Aorta (tissue), 5 donors: ENCODE measurements at places on chromosomes 13 and 19.

- DNase-seq: peak; percentile 84
Observed at GRCh38 chr19:39413911-39414608, 1.6 kb downstream of the PLEKHG2 start.

GRCh38 chr13:75641026-75641425 is 4.9 kb downstream of the LMO7 start:
- no peak for DNase-seq

DNA sequence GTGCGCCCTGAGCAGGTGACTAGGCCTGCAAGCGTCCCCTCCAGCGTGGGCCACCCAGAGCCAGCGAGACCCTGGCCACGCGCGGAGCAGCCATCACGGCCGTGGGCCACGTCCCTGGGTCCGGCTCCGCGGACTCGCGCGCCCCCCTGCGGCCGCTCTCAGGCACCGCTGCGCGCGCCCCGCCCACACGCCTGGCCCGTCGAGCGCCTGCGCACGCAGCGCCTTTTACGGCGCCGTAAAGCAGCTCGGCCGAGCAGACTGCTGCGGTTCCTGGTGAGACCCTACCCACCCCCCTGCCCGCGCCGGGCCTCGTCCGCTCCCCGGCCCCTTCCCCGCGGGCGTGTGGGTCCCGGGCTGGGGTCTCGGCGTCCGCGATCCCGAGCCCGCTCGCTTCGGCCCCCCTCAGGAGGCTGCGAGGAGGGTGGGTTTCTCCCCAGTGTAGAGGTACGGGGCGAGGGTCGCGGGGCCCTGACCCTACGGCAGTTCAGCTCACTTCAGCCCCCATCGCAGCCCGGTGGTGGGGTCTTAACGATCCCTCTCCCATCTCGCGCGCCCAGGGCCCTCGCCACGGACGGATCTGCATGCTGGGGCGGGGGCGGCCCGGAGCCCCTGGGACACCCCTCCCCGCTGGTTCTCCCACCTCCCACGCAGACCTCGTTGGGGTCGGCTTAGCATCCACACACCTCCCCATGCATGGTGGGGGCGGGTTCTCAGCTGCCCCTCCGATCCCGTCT is at the start of gene TRAPPC5:
Gene TRAPPC5 (plus strand): TSS at position 228 of the 734 bp plus-strand sequence. CDS start 1,421 bp downstream, outside the sequence.
- peak; percentile 96 for DNase-seq

DNA sequence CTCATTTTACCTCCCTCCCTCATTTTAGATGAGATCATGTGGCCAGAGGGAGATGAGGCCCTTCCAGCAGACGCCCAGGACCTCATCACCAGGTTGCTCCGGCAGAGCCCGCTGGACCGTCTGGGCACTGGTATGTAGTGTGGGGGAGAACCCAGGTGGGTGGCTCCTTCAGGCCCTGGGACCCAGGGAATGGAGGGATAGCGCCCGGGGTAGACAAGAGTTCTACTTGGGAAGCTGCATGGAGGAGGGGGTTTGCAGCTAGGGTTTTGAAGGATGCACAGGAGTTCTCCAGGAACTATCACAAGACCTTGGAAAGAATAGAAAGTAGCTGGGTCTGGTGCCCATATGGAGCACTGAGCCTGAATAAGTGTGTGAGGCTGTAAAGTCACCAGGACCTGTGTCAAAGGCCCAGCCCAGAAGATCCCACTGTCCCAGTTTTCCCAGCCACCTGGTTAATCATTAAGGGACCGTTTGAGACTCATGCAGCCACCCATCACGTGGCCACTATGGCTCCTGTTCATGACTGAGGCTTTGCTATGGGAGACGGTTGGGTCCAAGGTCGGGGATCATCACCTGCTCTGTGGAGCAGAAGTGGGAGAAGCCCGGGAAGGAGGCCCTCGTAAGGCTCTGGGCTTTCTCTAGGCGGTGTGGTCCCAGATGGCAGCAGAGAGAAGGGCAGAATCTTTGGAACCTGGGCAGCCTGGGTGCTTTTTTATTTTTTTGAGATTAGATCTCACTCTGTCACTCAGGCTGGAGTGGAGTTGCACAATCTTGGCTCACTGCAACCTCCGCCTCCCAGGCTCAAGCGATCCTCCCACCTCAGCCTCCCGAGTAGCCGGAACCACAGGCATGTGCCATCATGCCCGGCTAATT is 17.0 kb upstream of the PIK3R2 start:
- no peak for DNase-seq

DNA sequence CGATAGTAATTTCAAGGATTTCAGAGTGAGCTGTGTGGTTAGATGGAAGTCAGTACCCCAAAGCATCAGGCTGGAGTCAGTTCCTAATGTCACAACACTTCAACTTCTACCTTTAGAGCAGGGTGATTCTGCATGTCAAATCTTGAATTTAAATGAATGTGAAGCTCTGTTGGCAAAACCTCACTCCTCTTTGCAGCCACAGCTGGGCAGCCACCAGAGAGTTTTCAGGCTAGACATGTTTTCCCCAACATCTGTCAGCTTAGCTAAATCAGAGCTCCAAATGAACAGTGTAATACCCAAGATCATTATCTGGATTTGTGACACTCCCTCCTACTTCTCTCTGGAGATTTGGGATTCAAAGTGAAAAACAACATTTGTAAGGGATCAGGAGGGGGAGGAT is 33.7 kb upstream of the OLFM4 start:
- no peak for DNase-seq

DNA sequence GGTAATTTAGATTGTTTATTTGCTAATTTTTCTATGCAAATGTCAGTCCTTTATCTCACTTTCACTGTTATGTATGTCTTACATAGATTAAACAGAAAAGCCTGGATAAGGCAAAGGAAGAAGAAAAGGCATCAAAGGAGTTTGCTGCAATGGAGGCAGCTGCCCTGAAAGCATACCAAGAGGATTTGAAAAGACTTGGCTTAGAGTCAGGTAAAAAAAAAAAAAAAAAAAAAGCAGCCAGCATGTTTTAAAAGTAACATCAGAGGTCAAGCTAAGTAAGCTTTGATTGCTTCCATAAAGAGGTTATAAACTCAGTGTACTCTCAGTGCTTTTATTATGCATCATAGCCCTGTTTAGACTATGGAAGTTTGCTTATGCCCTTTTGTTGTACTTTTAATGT is 3.8 kb downstream of the WBP4 start:
- DNase-seq: no peak

GRCh38 chr19:48991873-48992580 is 1.1 kb downstream of the GYS1 start:
- DNase-seq: peak; percentile 85

- DNase-seq: no peak
Observed at GRCh38 chr19:39483141-39483540, 2.5 kb downstream of the TIMM50 start.

DNA sequence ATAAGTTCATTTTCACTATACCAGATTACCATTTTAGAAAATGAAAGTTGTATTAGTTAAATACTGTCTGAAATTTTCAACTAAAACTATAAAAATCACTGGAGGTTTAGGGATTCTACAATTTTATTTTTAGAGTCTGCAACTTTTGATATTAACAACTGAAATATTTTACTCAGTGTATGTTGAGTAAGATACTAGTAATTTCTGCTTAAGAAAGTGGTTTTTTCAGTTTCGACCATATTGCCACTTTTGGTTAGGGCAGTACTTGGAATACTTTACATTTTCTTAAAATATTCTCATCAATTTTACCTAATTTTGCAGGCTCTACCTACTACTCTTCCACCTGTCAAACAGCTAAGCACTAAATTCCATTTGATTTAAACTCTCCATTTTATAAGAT is 59.6 kb downstream of the KCNRG start:
- DNase-seq: no peak

- DNase-seq: peak; percentile 85
Observed at GRCh38 chr19:27793128-27793643, 1419.8 kb downstream of the UQCRFS1 start.

GRCh38 chr19:14576363-14576762 is 4.5 kb upstream of the NDUFB7 start:
- no peak for DNase-seq

DNA sequence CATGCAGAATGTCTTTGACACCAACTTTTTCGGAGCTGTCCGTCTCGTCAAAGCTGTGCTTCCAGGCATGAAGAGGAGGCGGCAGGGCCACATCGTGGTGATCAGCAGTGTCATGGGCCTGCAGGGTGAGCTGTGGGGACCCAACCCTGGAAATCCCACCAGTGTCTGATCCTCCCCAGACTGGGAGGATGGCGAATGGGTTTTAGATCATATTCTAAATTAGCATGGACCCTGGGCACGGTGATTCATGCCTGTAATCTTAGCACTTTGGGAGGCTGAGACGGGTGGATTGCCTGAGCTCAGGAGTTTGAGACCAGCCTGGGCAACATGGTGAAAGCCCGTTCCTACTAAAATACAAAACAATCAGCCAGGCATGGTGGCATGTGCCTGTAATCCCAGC is 5.5 kb downstream of the RDH8 start:
- no peak for DNase-seq

DNA sequence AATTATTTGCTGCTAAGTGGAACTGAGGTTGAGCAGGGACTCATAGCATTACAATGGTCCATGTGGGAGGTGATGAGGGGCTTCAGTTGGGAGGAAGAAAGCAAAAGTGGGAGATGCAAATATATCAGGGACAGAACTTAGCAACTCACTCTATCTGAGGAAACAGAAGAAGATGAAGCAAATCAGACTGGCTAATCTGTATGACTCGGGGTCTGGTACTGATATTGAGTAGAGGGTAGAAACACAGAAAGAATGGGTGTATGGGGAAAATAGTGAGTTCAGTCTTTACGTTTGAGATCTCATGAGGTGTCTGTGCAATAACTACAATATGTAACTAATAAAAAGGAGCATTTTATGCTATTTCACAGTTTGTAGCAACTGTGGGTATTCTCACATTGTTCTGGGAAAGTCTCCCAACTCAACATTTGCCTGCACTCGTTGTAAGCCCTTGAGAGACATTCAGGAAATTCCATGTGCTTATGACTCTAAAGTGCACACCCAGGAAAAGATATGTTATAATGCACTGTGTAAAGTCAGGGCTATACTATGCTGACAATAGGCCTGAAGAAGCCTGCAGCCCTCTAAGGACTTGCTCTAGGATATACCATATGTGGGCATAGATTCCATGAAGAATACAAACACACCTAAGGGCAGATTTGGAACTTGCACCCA is 183.5 kb downstream of the SPRY2 start:
- no peak for DNase-seq

DNA sequence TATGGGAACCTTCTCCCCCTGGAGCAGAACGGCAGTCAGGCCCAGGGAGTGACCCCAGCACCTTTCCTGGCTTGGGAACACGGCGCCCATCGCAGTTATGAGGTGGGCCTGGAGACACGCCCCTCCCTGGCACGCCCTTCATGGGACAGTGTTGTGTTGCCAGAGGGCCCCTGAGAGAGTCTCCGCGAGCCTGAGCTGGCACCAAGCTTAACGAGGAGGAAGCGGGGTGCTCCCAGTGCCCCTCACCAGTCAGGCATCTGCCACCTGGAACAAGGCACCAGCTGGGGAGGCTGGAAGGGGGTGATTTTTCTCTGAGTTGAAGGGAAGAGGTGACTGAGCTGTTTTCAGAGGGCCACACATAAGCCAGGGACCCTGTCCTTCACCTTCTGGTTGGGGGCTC is 180.6 kb downstream of the KDM4B start:
- DNase-seq: peak; percentile 57

GRCh38 chr19:39190768-39191167 is 6.0 kb upstream of the NCCRP1 start:
- no peak for DNase-seq

- no peak for DNase-seq
Observed at GRCh38 chr19:5154129-5154798, 185.4 kb downstream of the KDM4B start.

- DNase-seq: no peak
Observed at GRCh38 chr19:35290381-35291127, 1.4 kb upstream of the MAG start.

DNA sequence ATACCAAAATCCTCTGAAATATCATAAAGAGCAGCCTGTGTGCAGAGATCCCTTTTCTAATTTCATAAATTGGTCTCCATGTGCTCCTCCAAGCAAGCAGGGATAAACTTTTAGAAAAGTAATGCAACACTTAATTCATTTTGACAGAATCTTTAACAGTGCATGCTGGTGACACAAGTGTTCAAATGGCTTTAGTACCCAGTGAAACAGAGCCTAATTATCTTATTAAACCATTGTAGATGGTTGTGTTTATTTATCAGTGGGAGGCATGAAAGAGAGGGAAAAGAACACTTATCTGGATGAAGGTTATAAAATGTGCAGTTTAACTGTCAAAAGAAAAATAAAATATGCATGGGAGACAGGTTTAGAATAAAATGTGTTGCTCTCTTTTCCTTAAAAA is 945.0 kb upstream of the PCDH20 start:
- DNase-seq: no peak

GRCh38 chr19:55479045-55479444 is 2.6 kb downstream of the ZNF628 start:
- DNase-seq: no peak

- DNase-seq: no peak
Observed at GRCh38 chr19:4580021-4580901, 20.8 kb upstream of the SEMA6B start.

DNA sequence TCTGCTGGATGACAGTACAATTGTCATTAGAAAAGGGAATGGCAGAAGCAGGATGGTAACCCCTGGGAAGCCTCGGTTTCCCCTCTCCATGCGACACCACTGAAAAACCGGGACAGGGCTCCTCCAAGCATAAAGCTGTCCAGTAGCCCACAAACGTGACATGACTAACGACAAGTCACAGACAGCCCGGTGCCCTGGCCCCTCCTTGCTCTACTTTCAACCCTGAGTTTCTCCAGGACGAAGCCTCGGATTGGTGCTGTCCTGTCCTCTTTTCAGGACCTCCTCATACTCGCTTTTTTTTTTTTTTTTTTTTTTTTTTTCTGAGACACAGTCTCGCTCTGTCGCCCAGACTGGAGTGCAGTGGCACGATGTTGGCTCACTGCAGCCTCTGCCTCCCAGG is 16.3 kb downstream of the DPP9 start:
- DNase-seq: no peak

GRCh38 chr19:44163789-44164188 is 1.1 kb upstream of the ZNF226 start:
- no peak for DNase-seq

DNA sequence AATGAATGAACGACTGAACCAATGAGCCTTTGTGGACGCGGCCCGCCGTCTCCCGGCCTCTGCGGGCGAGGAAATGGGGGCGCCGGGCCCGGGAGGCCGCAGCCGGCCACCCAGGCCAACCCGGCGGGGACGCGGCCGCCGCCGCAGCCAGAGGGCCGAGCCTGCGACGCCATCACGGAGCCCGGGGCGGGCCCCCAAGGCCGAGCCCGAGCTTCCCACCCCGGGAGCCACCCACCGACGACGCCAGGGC is 216 bp downstream of the SUGP2 start:
- no peak for DNase-seq

DNA sequence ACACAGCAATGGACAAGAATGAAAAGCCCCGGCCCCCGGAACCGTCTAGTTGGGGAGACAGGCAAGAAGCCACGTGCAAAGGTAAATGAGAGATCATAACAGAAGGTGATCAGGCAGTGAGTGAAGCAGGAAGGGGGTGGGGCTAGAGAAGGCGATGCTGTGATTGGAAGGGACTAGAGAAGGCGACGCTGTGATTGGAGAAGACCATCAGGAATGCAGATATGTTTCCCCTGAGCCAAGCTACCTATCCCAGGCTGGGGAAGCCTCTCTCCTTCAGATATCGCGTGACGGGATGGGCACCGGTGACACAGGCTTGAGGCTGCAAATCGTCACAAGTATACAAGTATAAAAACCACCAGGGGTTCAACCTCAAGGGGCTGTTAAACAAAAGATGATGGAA is 21.8 kb downstream of the DCAF15 start:
- no peak for DNase-seq

GRCh38 chr13:108895220-108895704 is 265.9 kb downstream of the MYO16 start:
- DNase-seq: no peak
